HCT116 (cell line): ENCODE measurements at places on chromosomes 5 and 9.

- H3K4me1 ChIP-seq: no peaks in the 10 kb centered on the region
- DNase-seq: no peak
- no peaks in the 10 kb centered on the region for H3K27me3 ChIP-seq
- H3K36me3 ChIP-seq: no peaks in the 10 kb centered on the region
- H3K4me3 ChIP-seq: no peak overlapping the region
Measured at GRCh38 chr9:106701611-106702010, 161.4 kb upstream of the ZNF462 start.

DNA sequence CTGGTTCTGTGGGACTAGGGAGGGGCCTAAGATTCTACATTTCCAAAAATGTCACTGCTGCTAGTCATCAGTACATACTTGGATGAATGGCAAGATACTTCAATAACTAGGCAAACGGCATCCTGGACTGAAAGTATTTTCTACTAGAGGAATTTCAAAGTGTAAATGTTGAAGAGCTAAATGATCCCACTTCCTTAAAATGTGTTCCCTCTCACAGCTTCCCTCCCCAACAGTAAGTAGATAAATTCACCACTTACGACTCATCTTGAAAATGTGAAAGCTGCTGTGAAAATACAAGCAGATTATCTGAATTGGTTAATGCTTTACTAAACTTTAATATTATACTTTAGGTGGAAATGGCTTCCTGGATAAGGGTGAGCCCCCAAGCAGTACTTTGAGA is 1571.5 kb upstream of the WWC1 start:
- H3K27ac ChIP-seq: no peak overlapping the region
- no peaks in the 10 kb centered on the region for H3K27me3 ChIP-seq
- no peaks in the 10 kb centered on the region for H3K4me1 ChIP-seq
- DNase-seq: no peak

DNA sequence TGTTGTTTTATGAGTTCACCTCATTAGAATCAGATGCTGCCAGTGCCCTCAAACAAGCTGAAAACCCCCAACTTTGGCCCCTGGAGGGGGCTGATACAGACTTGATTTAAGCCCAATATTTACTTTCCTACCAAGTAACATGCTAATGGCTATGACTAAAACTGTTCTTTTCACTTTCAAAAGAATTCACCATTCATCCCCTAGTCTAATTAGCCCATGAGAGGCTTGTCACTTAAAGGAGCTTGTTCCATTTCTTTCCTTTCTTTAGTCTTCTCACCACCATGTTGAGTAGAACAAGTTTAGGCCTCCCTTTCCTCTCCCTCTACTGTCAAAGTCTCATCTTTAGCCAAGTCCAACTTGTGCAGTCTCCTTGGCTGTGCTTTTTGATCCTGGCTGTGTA is 50.4 kb downstream of the EPB41L4B start:
- DNase-seq: no peak
- no peak overlapping the region for H3K27ac ChIP-seq
- no peaks in the 10 kb centered on the region for H3K36me3 ChIP-seq
- H3K4me3 ChIP-seq: no peak overlapping the region
- no peaks in the 10 kb centered on the region for H3K27me3 ChIP-seq

DNA sequence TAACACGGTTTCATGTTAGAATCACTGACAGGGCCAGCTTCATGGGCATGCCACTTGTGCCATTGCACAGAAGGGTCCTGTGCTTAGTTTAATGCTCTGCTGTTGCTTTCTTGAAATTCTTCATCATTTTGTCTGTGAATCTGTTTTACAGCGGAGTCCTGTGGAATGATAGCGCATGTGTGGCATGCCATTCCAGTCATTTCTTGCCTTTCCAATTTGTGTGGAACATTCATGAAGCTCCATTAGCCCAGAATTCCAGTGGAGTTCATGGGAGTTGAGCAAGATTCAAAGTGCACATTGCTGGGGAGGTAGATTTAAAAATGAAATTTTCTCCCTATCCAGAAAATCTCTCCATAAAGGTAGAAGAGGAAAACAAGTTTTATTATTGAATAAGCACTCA is 43.4 kb upstream of the NREP start:
- H3K4me1 ChIP-seq: no peaks in the 10 kb centered on the region
- H3K27ac ChIP-seq: no peak overlapping the region
- DNase-seq: no peak
- H3K27me3 ChIP-seq: no peaks in the 10 kb centered on the region

- DNase-seq: no peak
- H3K4me1 ChIP-seq: no peaks in the 10 kb centered on the region
- no peaks in the 10 kb centered on the region for H3K36me3 ChIP-seq
- H3K27ac ChIP-seq: no peak overlapping the region
Measured at GRCh38 chr9:40925149-40925548, 203.3 kb downstream of the FOXD4L6 start.

DNA sequence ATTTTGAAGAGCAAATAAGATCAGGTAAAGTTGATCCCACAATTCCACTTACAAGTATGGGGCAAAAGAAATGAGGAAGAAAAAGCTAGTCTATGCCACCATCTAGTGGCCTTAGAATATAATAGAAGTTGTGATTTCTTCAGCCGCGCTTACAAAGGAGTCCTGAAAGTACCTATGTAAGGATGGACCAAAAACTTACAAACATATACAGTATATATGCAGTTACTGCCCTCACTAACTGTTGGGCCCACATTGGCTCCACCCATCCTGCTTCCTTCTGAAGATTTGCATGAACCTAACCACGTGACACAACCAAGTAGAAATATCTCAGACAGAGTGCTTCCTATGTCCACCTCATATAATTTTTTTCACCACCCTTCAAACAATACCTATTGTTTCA is 11.7 kb upstream of the OR13D1 start:
- no peaks in the 10 kb centered on the region for H3K27me3 ChIP-seq
- no peaks in the 10 kb centered on the region for H3K4me1 ChIP-seq

GRCh38 chr9:116574027-116574679 is 113.0 kb upstream of the TRIM32 start:
- no peaks in the 10 kb centered on the region for H3K36me3 ChIP-seq
- H3K27ac ChIP-seq: no peak overlapping the region
- no peaks in the 10 kb centered on the region for H3K4me1 ChIP-seq
- DNase-seq: no peak
- no peak overlapping the region for H3K4me3 ChIP-seq
